ENCODE measurements at places on chromosomes 7 and 10.

- DNase-seq = no peak
Observed at GRCh38 chr7:99372275-99373090, 2.0 kb upstream of the ARPC1B start.

DNA sequence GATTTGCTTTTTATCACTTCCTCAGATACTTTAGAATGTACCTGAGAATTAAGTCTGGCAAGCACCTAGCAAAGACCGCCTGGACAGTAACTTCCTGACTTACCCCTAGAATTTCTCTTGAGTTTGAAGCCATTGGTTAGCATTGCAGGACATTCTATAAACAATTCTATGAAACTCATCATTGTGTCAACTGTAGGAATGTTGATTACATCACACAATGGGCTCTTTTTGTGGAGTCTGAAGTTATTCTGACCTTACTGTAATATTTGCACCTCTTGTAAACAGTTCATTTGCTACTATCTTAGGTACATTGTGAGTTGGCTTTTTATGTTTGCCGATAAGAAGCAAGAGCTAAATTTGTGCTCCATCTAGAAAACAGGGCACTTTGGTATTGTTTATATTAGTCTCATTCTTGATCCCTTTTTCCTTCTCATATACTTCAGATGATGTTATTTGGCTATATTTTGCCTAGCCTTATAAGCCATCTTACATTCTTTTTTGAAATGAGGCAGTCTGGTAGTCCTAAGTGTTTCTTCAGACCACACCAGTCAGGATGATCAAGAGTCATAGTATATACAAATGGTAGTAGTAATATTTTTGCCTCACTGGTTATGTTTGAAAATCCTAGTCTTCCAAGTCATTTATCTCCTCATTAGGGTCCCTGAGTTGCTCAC is 52.4 kb downstream of the CASD1 start:
- no peak for DNase-seq

DNA sequence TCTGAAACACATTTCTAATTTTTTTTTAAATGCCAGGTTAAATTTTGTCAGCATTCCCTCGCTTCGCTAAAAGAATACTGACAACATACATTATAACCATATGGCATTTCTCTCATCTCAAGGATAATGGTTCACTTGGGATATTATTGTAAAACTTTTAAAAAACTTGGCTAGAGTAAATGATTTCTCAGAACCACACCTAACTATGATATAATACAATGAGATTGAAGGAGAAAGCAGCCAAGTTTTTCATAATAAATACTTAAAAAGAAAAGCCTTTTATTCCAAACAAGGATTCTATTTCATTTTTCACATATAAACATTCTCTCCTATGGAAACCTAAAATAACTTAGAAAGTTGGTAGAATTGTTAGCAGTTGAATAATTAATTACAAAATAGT is 413.9 kb downstream of the HGF start:
- no peak for DNase-seq

GRCh38 chr7:143023047-143023446 is 3.9 kb downstream of the OR9A2 start:
- DNase-seq = no peak

DNA sequence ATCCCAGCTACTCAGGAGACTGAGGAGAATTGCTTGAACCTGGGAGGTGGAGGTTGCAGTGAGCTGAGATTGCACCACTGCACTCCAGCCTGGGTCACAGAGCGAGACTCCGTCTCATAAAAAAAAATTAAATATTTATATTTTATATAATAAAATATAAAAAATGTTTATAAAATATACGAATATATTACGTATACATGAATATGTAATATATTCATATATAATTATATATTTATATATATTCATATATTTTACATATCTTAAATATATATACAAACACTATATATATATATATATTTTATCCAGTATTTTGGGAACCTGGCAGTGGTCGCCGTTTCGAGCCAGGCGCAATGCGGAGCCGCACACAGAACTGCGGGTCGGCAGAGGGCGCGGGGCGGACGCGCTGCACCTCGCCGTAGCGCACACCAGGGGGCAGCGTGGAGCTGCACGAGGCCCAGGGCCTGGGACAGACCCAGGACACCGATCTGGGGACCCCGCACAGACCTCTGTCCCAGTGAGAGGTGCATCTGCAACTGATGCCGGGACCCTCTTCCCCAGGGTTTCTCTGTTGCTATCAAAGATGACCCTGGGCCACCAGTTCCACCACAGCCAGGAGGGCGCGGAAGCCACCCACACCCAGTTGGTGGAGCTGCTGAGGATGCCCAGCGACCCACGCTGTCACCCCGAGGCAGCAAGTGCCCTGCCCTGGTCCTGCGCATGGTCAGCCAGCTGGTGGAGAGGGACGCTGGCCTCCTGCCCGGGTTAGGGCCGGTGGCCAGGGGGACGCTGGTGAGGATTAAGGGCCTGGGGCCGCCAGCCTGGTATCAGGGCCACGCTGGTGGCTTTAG is 22.7 kb downstream of the AP5Z1 start:
- no peak for DNase-seq

- DNase-seq = no peak
Observed at GRCh38 chr10:127276794-127277462, 80.5 kb upstream of the INSYN2A start.

DNA sequence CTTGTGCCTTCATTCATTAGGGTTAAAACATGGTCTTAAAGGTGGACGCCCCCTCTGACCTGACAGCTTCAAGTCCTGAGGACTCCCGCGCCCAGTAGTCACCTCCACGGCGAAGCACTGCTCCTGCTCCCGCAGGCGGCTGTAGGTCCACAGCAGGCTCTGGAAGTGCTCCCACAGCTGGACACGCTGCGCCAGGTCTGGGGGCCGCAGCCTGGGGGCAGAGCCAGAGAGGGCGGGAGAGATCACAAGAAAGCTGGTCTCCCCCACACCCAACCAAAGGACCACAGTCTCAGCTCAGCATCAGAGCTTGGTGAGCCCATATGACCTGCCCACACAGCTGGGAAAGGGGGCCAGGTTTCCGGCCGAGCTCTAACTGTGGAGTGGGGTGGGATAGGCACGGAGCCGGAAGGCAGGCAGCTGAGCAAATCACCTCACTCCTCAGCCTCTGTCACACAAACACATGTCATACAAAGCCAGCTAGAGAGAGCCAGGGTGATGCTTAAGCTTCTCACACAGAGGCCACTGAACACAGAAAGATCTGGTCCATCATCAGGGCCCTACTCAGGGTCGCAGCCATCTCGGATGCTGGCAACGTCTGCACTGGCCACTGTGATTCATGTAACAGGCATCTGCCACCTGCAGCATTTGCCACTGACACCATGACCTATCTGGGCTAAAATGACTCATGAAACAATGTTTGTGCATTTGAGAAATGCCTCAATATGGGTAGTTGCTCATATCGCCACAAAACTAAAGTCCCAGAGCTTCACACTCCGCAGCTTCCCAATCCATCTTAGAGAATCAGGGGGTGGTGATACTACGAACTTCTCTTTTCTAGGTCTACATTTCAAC is 12.6 kb downstream of the HPS1 start:
- DNase-seq = no peak

- DNase-seq = no peak
Observed at GRCh38 chr7:65953890-65954450, 28.0 kb downstream of the GUSB start.

GRCh38 chr7:4103352-4104091 is 578.6 kb upstream of the FOXK1 start:
- DNase-seq = no peak

- DNase-seq = no peak
Observed at GRCh38 chr10:66996996-66997395, 71.2 kb downstream of the LRRTM3 start.

DNA sequence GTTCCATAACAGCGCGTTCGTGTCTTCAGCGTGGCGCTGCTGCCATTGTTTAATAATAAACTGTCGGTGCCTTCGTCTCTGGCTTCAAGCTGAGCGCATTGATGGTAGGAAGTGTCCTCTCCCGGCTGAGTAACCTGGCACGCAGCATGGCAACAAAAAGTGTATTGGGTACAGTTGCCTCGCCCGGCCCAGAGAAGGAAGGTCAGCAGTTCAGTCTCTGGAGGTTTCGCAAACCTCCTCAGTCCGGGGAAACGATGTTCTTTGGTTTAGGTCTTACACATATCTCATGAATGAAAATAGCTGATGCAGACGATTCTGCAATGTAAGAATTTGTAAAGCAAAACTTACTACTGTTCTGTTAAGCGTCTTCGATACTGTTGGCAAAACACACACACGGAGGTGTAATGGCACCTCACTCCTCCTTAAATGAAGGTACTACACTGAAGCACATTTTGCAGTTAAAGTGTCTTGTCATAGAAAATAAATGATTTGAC is 739 bp upstream of the CCDC186 start:
- DNase-seq = peak; percentile 22

DNA sequence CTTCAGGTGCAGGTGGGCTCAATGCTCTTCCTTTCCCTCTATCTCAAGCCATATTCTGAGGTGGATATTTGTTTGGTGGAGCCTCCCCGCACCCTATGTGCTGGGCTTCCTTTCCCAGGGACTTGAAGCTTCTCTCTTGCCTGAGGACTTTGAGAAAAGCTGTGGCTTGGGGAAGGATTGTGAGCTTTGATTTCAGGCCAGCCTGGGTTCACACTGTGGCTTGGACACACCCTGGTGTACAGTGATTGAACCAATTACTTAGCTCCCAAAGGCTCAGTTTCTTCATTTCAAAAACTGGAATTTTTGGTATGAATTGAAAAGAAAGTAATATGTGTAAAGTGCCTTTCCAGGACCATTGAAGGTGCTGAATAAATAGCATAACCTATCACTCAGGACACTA is 224.5 kb upstream of the GLI3 start:
- DNase-seq = no peak

DNA sequence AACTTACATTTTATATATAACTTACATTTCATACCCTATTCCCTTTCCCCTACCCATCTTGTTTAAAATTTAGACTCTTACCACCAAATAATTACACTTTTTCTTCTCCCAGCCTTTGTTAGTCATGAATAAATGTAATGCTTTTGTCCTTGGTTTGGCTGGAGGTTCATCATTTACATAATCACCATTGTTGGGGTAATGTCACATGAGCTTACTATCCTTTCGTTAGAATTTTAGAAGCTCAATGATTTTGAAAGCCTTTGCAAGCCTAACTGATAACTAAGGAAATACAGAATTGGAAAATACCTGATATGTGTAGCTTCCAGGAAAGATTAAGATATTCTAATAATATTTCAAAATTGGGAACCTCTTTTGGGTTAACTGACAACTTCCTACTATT is 171.7 kb downstream of the PLXDC2 start:
- no peak for DNase-seq

GRCh38 chr7:21160401-21160800 is 267.5 kb upstream of the SP4 start:
- no peak for DNase-seq

DNA sequence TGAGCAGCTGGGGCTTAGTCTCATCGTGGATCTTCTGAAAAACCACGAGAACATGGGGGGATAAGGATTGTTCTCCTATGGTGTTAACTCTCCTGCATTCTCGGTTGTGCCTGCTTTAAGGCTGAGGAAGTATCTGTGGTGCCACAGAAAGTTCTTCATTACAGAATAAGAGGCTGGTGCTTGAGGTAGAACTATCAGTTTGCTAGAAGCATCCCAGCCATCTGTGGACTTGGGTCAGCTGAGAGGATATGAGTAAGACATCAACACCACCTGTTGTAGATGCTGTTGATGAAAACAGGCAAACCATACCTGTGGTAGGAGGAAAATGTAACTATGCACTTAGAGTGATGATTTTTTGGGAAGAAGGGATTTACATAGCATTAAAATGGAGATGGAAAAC is 416.6 kb downstream of the PHTF2 start:
- DNase-seq = no peak

GRCh38 chr10:101080933-101081931 is 19.4 kb downstream of the KAZALD1 start:
- no peak for DNase-seq

DNA sequence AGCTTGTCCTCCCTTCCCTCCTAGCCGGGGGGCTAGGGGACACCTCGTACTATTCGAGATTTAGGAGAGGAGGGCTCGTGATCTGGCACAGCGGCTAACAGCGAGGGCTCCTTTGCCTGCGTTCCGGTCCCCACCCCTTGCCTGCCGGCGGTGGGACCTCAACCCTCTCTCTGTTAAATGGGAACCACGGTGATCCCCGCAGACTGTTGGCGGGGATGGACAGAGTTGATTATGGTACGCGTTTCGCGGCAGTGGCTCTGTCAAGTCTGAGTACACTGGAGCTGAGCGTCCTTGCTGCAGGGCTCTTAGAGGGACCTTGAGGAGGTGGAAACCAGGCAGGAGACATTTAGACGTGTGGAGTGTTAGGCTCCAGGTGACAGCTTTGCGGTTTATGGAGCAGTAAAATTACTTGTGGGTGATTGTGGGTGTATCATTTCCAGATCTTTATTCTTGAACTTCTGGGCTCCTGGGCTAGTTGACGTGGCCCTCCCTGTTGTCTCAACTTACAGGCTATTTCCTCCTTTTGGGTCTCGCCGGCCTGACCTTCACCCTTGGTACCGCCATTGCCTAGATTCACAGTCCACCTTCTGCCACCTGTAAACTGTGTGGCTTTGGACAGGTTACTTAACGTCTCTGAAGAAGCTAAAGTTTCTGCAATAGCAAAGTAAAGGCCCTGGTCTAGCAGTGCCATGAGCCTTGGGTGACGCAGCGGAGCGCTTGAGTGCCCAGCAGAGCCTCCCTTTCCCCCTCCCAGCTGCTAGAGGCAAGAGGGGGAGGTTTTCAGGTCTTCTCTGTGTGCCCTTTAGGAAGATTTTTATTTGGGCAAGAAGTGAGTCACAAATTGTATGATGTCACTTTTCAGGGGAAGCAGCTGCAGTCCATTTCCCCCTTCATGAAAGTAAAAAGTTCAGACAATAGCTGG is 739 bp downstream of the CASP7 start:
- no peak for DNase-seq

GRCh38 chr7:134866617-134867016 is 87.2 kb downstream of the CALD1 start:
- peak; percentile 51 for DNase-seq

GRCh38 chr7:33750177-33750576 is 155.2 kb upstream of the BMPER start:
- no peak for DNase-seq

DNA sequence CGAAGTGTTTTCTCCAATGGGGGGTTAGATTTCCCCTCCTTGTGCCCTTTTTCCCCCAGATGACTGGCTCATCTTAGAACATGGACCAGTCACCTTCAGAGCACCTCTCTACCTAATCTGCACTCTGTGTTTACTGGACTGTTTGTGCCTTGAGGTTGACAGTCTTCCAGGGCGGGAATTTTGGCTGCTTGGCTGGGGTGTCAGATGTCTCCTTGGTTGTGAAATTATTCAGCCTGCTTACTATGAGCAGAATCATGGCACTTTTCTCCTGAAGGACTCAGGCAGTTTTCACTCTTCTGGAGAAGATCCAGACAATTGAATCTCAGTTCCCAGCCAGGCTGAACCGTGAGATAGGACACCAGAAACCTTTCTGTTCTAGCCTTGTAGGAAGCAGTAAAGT is 60.3 kb upstream of the NFKB2 start:
- no peak for DNase-seq

DNA sequence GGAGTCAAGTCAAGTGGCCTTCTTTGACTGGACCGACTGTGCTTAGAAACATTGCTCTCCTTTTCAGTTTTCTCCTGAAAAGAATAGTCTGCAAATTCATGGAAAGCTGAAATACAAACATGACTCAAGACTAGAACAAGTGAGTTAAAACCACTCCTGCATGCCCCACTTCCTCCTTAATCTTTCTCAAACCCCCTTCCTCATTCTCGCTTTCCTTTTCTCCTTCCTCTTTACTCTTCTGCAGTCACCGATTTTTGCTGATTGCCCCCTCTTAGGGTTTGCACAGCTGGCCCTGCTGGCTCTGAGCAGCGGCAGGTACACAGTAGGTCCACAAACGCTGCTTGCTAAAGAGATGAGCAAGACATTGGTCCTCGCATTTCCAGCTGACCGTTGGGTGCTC is 34.8 kb upstream of the MKI67 start:
- no peak for DNase-seq
